ENCODE measurements at places on chromosomes 7 and 10.

DNA sequence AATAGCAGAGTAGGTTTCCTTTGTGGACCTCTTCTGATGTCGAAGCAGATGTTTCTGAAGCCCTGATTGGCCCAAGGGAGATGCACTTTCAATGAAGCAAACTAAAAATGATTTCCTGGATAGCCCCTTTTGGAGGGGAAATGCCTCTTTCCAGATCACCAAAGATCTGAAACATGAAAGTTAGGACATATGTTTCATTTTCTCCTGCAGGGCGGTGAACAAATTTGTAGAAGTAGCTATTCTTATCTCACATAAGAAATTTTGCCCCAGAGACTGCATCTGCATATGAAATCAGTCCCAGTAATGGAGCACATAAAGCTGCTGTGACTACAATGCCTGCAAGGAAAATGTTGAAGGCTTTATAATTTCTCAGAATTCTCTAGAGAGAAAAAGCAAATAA, 56.0 kb downstream of the THSD7A start:
- DNase-seq, result no peak

DNA sequence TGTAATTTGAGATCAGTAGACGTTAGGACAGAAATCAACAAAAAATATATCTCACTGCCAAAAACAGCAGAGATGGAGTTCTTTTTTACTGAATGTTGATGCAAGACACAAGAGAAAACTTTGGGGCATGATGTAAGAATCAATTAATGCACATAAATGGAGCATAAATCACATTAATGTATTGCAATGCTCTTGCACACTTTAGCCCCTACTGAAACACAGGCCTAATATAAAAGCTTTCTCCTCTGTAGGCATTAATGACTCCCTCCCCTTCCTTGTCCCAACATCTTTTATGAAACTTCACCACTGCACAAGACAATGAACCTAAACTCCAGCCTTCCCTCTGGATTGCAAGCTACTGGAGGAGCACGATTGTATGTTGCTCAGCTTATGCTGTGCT, 58.8 kb downstream of the CACNA2D1 start:
- DNase-seq, result no peak

DNA sequence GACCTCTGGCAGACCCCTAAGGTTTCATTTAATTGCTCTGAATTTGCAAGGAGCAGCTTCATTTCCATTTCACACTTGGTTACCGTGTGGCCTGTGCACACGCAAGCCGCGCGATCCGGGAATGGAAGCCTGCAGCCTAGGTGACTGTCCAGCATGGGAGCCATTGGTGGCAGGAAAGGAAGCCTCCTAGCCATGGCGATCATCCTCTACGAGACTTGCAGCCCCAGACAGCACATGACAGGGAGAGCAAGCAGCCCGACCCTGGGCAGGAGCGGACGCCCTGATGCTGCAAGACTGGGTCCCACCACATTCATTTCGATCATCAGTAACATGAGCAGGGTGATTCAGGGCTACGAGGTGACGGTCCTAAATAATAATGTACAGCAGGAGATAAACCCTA, 33.9 kb downstream of the C10orf143 start:
- DNase-seq, result no peak

- DNase-seq, result peak; percentile 32
Observed at GRCh38 chr10:43202224-43202656, 64.0 kb downstream of the CSGALNACT2 start.

- DNase-seq, result no peak
Observed at GRCh38 chr7:34036051-34036920, 130.9 kb downstream of the BMPER start.

DNA sequence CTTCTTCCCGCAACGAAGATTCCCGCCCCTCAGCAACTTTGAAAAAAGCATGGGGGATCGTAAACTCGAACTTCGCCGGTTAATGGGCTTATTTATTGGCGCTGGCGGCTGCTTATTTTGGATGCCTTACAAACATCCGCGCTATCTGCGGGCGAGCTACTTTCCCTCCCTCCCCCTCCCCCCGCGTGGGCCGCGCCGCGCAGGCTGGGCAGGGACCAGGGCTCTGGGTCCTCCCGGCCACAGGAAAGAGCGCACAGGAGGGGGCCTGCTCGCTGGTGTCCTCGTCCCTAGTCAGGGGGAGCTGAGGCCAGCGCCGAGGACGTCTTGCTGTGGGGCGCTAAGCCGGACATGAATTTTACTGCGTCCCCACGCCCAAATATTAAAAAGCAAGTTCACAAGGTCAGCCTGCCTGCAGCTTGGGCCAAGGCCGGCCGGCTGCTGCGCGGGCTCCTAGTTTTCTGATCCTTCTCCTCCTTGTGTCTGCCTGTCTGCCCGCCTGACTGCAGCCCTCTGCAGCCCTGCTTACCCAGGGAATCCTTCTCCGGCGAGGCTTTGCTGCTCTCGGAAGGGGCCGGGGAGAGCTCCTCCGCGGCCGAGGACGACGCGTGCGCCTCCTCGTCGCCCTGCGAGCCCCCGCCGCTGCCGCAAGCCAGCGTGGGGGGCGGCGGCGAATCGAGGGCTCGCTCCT, 1.2 kb downstream of the HOXA10 start:
- no peak for DNase-seq

GRCh38 chr7:86600506-86601290, 43.0 kb upstream of the GRM3 start:
- no peak for DNase-seq

- DNase-seq, result no peak
Observed at GRCh38 chr7:50628434-50629084, 63.4 kb upstream of the DDC start.

- DNase-seq, result no peak
Observed at GRCh38 chr10:42645103-42645502, 6.7 kb upstream of the ZNF33B start.

DNA sequence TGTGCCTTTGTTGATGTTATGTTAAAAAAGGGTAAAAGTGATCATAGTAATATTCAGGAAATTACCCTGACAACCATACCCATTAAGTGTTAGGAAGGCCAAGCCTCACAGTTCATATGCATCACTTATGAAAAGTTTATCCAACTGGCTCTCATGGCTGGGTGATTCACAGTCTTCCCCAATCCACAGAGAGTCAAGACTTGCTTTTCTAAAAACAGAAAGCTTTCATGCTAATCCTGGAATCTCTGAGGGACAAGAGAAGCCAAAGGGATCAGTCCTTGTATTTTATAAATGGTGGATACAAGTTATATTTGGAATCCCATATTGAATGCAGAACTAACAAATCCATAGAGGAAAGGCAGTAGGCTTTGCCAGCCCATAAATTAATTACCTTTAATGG, 218.3 kb downstream of the JAZF1 start:
- no peak for DNase-seq

DNA sequence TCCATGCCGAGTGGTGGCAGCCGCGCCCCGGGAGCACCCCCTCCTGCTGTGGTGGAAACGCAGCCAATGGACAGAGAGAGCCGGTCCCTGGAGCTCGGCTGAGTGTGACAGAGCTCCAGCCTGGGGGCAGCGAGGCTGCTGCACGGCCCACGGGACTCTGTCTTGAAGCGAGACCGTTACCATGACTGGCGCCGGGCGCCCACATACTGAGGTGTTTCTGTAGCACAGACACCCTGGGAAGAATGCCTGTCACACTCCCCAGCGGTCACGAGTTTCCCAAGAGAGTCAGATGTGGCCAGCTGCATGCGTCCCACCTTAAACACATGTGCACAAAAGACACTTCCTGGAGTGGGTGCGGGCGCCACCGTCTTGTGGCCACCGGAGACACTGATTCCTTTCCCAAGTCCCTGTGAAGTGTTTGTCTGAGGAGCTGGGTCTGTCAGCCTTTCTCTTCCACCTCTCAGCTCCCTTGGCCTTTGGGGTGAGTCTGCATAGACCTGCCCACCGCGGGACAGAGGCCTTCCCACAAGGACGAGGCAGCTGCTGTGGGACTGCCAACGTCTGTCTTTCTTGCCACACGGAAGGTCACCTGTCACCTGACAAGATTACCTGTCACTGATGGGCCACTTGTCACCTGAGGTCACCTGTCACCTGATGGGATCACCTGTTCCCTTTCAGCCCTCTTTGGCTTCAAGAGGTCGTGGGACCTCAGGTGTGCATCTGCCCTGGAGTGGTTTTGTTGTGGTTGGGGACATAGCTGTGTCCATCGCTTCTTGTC, 94.6 kb downstream of the DNAJB6 start:
- DNase-seq, result no peak

GRCh38 chr7:41809940-41810576, 107.2 kb upstream of the INHBA start:
- no peak for DNase-seq

- DNase-seq, result no peak
Observed at GRCh38 chr10:129522041-129522585, 55.1 kb downstream of the MGMT start.

GRCh38 chr7:74174606-74175082, 488 bp downstream of the EIF4H start:
- DNase-seq, result peak; percentile 28

GRCh38 chr7:12982178-12982577, 294.7 kb downstream of the ARL4A start:
- no peak for DNase-seq

DNA sequence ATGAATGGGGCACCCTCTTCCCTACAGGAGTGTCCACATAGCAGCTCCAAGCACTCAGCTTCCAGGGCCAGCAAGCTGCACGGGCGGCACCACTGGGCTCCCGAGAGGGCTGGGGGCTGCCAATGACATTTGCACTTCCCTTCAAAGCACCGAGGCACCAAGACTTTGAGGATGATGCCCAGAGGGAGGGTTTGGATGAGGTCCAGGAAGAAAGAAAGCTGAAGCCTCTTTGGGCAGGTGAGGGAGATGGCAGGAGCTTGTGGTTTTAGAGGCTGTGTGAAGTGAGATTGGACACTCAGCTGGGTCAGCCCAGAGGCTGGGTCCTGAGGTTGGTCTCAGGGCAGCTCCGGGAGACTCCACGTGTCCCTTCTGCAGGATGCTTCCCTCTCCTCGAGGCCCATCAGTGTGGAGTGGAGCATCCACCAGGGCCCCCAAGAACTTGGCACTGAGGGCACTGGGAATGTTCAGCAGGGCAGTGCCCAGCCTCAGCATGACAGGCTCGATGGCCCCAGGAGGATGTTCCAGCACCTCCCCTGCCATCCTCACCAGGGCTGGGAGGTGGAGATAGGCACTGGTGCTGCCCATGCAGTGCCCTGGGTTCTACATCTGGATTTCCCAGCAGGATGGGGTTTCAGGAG, 54.9 kb upstream of the IGFBP3 start:
- no peak for DNase-seq

DNA sequence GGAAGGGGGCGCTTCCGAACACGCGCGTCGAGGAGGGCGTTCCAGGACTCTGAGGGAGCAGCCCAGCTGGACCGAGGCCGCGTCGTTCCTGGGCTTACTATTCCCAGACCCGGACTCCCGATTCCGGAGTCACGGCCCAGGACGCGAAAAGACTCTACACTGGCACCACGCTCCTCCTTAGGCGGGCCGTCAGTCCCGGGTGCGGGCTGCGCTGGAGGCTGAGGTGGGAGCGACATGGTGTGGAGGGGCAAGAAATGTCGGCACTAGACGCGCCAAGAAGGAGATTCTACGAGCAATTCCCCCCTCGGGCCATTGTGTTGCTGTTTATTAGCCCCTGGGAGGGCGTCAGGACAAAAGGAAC, 584 bp upstream of the RUNDC3B start:
- DNase-seq, result peak; percentile 2

DNA sequence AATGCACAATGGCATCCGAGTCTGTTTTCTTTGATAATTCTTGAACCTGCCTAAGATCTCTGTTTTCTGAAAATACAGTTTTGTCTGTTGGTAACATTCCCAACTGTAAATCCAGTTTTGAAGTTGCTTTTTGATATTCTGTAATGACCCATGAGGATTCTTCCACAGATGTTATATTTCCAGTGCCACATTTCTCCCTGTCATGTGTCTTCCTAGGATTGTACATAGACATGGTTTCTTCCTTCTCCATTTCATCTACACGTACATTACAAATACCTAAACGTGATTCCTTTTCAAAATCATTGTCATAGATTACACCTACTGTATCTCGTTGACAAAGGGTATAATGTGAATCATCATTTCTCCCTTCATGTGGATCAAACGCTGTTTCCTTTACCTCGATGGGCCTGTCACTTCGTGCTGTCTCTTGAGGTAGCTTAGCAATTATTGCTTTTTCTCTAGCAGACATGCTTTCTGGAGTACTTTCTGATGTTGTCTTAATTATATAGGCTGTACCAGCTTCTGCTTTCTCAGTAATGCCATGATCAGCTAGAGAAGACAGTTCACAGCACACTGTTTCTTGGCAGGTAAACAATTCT, 40.3 kb downstream of the PPP1R3A start:
- DNase-seq, result no peak

- no peak for DNase-seq
Observed at GRCh38 chr10:47243791-47244190, 56.2 kb upstream of the GDF10 start.

DNA sequence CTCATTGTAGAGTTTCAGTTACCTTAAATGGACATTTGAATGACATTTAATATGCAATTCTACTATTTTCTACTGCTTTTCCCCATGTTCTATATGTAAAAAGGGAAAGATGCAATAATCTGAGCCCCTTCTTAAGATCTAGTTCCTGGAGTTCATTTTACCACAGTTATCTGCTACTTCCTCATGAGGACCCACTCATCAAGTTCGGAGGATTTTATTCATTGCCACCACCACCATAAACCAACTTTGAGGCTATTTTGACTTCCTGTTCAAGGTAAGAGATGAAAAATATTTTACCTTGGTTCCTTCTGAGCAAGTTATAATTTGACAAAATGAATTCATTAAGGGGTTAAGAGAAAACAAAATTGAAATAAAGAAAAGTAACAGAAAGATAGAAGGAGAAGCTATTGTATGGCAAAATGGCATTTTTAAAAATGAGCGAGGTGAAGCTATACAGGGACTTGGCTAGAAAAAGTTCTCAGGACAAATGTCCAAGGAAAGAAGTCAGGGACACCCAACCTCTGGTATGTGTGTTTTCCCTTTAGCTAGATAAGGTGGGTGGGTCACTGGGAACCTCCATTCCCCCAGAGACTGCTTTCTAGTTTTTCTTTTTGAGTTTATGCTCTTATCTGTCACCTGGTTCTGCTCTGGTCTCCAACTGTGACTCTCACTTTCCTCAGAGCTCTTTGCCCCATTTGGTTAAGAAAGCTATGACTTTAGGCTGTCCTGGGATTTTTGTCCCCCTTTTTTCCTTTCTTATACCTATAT, 14.9 kb upstream of the FAM3C start:
- no peak for DNase-seq

- DNase-seq, result no peak
Observed at GRCh38 chr7:22427104-22427503, 70.2 kb upstream of the RAPGEF5 start.

GRCh38 chr7:128010391-128011127, 20.7 kb downstream of the LRRC4 start:
- no peak for DNase-seq

- DNase-seq, result no peak
Observed at GRCh38 chr7:105304040-105304895, 84.5 kb downstream of the SRPK2 start.
